ENCODE measurements at places on chromosomes 13 and 19.

DNA sequence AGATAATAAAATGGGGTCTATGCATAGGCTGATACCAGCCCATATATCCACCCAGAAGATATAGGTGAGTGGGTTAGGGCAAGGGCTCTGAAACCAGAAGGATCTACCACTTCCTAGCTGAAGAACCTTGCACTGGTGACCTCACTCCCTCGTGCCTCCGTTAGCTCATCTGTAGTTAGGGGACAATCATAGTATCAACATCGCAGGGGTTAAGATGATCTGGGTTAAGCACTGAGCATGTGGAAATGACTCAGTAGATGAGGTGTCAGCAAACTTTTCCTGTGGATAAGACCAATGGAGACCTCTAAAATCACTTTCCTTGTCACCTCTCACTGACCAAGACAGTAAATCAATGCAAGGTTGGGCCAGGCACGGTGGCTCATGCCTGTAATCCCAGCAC lies 30.5 kb downstream of the TNFSF14 start:
- DNase-seq = no peak

DNA sequence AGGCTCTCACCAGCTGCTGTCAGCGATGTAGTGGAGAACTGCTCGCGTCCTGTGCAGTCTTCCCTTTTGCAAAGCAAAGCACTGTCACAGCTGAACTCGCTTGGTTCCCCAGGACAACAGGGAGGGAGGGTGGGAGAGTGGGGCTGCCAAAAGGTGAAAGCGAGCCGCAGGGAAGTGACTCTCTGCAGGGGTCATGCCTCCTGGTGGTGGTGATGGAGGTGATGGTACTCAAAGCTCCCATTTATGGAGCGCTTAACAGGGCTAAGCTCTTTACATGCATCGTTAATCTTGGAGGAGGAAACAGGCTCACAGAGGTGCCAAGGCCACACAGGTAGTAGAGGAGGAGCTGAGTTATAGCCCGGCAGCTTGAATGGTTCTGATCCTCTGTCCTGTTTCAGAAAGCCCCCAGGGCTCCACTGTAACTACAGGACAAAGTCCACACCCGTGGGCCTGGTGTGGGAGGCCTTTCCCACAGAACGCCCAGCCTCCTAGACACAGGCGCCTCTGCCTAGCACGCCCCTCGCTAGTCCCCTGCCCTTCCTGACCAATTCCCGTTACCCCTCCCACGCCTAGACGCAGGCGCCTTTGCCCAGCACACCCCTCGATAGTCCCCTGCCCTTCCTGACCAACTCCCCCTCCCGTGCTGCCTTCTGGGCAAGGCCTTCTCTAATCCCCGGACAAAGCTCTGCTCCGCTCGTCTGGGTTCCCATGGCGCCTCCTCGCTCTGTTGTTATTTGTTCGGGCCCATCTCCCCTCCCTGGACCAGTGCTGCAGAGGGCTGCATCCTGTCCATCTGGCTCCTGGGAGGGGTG lies 10.7 kb downstream of the PPP1R37 start:
- no peak for DNase-seq

DNA sequence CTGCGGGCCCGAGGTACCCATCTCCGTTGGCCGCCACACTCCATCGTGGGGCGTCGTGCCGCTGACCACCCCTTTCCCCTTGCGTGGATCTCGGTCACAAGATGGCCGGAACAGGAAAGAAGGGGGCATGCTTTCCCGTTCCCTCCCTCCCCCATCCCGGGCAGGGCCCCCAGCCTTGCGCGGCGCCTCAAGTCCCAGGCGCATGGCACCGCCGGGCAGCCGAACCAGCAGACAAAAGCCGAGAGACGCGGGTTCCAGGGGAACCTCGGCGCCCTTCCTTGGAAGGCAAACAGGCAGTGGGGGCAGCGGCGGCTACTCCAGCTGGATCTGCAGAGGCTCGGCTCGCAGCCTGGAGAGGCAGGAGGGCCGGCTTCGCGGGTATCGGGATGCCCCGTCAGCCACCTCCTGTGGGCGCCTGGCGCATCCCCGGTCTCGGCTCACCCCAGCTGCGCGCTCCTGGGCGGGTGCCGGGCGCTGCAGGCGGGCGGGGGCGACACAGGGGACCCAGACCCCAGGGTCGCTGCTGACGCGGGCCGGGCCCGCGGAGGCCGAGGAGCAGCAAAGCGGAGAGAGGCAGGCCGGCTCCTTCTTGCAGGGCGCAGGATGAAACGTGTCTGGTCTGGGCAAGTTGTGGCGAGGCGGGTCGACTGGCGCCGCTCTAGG lies 439 bp downstream of the DZIP1 start:
- no peak for DNase-seq

GRCh38 chr13:97627566-97627965 lies 193.6 kb downstream of the RAP2A start:
- no peak for DNase-seq

DNA sequence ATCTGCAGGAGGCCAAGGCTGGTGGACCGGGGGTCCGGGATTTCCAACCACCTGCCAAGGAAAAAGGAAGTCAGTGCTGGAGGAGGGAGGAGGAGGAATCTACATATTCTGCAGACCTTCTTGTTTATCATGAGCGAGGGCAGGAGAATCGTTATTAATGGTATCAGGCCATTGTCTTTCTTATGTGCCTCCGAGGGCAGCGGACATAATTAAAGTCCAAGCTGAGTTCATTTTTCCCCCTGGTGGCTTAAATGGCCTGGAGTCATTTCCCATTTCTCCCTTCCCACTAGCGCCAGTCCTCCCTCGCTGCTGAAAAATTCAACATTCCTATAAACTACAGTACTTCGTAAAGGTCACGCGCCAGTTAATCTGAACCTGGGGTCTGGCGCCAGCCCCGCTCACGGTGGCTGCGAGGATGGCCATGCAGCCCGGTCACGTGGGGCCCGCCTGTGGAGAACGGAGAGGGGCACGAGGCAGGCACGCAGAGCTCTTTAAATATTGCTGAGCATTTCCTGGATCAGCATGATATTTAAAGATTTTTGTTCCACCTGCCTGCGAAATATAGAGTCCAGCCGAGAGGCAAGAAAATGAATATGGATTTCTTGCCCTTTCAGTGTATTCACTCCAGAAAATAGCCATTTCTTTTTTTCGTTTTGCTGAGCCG lies 85.2 kb upstream of the PCDH8 start:
- no peak for DNase-seq

DNA sequence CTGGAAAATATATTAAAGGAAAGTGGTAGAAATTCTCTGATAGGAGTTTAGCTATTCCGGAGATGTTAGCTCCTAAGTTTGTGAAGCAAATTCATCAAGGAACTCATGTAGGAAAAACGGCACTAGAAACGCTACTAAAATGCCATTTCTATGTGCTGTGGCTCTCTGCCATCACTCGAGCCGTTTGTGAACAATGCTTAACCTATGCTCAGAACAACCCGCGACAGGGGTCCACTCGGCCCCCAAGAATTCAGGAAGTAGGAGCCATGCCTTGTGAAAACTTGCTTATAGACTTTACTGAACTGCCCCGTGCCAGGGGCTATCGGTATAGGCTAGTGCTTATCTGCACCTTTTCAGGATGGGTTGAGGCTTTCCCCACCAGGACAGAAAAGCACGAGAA lies 14.2 kb upstream of the SLC15A1 start:
- no peak for DNase-seq

DNA sequence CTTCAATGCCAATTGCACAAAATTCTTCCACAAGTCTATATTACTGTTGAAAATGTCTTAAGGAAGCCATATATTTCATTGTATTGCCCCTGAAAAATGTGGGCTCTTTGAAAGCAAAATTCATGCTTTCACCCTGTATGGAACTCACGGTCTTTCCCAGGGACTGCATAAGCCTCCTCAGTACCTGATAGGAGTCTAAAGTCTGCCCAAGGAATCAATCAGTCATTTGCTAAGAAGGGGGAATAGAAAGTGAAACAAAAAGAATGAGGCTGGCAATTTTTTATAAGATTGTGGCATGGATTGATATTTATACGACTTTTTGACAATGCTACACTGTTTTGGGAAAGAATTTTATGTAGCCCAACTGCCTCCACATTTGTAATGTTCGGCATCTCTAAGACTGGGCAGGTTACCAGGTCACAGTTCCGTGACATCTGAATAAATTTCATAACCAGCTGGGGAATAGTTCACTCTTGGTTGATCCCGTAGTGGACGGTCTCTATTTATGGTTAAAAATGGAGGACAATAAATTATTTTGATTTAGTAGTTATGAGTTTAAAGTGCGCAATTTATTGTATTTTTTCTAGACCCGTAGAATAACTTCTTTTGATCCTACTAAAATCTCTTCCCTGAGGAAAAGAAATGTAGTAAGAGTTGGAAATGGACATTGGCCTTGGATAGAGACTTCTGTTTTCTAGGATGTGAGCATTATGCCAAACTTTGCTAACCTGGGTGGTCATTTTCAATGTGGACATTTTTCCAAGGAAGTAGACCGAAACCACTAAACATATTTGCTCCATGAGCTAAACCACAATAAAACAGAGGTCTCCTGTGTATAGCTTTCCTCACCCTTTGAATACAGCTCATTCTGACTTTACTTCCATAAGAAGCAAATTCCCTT lies 1585.4 kb downstream of the EFNB2 start:
- no peak for DNase-seq

DNA sequence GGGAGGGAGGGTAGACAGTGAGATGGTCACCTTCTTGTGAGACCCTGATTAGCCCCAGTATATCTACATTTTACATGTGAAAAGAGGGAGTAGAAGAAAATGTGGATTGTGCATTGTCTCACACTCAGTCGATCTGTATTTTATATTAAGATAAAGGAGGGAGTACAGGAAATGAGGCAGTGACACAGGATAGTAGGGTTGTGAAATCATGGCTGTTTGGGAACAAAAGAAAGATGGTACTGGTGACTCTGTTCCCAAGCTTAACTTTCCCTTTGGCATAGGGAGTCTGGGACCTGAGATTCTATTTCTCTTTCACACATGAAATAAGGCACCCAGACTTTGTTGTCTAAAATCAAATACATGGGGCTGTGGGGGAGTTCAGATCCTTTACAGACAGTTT lies 194.7 kb downstream of the ABCC4 start:
- no peak for DNase-seq

- no peak for DNase-seq
Observed at GRCh38 chr19:4522291-4523002, 4.2 kb upstream of the PLIN4 start.

GRCh38 chr13:31009166-31009565 lies 76.7 kb downstream of the TEX26 start:
- no peak for DNase-seq

GRCh38 chr19:17076543-17076991 lies 990 bp downstream of the MYO9B start:
- no peak for DNase-seq

DNA sequence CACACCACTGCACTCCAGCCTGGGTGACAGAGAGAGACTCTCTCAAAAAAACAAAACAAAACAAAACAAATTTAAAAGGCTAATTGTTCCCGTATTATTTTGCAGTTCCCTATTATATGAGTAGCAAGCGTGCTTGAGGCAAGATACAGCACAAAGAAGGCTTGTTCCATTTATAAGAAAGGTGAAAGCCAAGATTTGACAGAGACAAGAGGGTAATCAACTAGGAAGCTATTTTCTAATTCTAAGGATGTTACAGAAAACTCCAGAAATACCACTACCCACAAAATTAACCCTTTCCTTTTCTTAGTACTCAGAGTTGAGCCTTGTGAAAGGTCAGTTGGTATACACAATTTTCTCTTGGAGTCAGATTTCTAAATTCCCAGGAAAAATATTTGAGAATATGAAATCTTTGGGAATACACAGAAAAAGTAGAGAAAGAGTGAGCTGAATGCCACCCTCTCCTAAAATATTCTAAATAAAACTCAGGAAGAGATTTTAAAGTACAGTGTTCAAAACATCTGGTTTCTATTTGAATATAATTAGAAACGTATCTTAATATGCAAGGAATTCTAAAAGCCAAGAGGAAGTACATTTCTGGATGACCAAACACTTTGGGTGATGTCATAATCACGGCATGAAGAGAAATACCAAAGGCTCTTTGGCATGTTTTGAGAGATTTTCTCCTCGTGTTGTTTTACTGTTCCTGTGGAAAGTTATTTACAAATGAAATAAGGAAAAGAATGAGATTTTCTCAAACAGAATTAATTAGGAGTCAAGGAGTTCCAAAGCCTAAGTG lies 63.0 kb upstream of the FLT1 start:
- no peak for DNase-seq

DNA sequence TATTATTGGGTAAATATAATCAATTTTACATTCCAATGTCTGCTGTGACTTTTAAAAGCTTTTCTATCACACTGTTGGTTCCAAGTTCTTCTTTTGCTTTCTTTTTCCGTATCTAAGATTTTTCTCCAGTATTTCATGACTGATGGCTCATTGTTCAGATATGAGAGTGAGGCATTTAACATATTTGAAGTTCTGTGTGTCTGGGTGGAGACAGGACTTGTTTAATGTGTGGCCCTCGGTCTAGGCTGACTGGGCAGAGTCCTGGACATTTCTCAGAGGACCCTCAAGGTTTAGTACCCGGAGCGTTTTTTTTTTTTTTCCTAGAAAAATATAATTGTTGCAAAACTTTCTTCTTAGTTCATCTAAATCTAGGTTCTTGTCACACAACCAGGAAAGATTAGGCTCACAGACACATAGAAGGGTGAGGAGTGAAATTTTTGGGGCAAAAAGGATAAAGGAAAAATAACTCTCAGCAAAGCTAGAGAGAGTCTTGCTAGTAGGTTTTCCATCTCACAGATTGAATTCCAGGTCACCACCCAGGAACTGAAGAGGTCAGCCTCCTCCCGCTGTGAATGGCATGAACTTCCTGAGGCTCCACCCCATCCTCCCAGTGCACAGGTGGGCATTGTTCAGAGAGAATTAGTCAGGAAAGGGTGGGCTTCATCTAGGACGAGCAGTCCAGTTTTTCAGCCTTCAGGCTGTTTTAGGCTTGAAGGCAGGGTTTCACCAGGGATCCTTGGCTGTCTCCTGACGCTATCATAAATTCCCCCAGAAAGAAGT lies 1002.4 kb upstream of the PCDH9 start:
- no peak for DNase-seq

DNA sequence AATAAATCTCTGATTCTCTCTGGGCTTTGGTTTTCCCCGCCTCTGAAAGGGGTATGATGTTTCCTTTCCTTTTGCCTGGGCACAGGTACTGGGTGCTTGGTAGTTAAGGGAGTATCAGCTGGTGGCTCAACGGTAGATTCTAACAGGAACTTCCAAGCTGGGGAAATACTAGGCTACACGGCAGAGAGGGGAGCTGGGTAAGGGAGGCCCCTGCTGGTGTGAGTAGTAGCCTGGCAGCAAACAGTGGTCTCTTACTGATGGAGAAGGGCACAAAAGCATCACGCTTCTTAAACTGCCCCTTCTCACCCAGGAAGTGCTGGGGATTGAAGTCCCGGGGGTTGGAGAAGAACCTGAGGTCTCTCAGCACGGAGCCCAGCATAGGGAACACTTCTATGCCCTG lies 26.9 kb upstream of the CYP2A7 start:
- DNase-seq = no peak

DNA sequence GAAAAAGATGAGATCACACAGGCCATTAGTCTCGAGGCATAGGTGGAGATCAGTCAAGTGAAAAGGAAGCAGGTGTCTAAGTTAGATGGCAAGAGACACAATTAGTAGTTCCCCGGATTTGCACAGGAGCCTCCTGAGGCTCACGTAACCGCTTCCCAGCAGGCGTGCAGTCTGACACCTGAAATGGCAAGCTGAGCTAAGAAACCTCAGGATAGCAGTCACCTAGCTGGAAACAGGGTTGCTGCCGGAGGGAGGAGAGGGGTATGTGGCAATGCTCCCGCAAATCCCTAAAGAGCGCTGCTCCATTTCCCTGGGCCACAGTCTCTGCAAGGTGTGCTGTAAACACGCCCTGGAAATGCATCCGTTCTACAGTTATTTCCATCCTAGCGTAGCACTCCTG lies 1151.0 kb downstream of the DIAPH3 start:
- DNase-seq = no peak

GRCh38 chr19:36101550-36102327 lies 9.2 kb upstream of the OVOL3 start:
- no peak for DNase-seq

All from MM.1S (cell line).